ENCODE measurements at places on chromosomes 4 and X.

DNA sequence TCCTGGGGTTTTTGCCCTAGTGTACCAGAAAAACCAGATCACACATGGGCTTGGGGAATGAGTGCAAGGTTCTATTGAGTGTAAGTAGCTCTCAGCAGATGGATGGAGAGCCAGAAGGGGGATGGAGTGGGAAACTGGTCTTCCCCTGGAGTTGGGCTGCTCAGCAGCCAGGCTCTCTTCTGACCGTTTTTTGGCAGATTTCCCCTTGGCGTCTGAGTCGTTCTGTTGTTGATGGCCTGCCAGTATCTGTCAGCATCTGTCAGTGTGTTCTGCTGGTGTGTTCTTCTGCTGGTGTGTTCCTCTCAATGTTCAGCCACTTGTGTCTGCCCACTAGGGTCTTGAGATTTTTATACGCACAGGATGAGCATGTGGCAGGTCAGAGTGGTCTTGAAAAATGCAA, 633.9 kb upstream of the CPEB2 start:
- no peak for DNase-seq

DNA sequence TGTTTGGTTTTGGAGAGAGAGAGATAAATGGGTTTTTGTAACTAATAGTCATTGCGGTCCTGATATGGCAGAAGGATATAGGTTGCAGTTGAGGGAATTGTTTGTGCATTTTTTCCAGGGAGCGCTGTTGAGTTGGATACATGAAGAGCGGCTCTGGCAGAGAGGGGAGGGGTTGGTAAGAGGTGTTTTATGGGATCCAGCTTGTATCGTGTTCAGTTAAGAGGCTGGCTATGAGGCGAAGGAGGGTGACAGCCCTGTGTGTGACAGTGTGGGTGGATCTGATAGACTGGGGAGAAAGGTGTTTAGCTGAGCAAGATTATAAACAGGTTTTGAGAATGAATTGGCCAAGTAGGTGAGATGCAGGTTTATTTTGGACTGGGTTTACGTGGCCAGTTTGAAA, 1.5 kb downstream of the SPANXN4 start:
- no peak for DNase-seq

DNA sequence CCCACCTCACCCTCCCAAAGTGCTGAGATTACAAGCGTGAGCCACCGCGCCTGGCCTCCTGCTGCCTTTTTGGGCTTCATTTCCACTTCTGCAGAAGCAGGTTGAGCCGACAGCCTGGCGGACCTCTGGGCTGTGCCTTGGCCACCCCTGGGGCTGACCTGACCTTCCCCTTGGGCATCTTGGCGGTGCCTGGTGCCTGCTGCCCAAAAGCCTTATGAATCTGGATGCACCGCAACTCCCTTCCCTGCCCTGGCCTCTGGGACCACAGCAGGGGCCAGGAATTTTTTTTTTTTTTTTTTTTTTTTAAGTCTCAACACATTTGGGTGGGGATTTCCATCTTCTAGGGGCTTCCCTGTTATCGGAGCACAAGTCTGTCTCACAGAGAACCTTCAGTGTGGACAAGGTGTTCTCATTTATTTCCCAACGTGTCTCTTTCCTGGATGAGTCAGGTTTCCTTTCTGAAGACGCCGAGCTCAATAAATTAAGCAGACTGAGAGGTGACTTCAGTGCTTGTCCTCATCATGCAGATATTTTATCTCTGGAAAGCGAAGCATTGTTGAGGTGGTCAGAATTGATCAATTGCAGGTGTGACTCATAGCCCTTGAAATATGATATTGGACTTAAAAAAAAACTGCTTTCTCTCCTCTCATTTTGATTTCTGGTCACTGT, 79.7 kb downstream of the SHROOM2 start:
- no peak for DNase-seq

DNA sequence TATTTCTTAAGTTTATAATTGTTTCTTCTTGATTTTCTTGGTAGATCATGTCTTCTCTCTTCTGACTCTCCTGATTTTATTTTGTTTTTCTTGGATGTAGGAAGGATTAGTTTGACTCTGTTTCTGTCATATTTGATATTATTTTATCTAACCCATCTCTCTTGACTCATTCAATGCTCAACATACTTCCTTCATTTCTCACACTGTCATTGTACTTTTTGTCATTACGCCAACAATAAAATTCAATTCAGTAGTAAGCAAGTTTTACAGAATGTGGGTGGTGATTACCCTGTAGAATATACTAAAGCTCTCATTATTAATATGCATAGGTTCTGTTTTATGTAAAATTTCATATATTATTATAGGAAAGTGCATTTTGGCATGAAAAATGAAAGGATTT, 1303.0 kb upstream of the AGA start:
- no peak for DNase-seq

DNA sequence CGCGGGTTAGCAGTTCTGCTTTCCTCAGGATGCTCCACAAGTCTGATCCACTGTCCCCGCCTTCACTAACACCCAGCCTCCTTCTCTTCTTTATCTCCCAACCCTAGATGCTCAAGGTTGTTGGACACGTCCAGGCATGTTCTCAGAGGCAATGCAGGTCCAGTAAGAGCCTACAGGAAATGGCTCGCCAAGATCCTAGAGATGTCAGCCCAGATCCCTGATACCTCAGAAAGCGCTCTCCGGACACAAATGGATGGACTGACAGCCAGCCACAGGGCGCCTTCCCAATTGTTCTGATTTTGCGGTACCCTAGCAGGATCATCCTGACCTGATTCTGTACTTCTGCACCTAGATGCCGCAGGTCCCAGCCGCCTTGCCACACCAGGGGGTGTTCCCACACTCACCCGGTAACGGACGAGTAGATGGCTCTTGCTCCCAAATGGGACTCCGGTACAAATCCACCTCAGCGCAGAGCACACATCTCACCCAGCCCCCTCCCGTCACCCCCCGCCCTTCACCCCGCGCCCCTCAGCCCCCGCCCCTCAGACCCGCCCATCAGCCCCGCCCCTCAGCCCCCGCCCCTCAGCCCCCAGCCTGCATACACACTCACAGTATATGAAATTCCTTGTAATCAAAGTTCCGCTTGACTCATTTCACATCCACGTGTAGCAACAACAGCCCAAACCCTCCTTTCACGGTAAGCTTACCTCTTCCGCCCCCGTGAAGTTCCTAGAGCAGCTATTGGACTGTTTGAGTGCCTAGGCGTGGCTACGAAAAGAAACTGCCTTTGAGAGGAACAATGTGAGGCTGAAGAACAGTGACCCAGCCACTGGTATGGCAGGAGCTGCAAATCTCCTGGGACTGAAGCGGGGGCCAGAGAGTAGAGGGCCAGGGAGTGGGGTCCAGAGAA, at the start of gene EDA2R:
Gene EDA2R, minus strand, starts transcription at position 488 of the 910 bp plus-strand sequence. CDS start 23,058 bp downstream, outside the sequence.
- DNase-seq = peak; percentile 72

DNA sequence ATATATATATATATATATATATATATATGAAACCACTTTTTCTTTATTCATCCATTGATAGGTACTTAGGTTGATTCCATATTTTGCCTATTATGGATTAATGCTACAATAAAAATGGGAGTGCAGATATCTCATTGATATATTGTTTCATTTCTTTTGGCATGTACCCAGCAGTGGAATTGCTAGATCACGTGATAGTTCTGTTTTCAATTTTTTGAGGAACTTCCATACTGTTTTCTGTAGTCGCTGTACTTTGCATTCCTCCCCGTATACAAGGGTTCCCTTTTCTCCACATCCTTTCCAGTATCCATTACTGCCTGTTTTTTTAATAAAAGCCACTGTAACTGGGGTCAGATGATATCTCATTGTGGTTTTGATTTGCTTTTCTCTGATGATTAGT, 124.6 kb downstream of the GABRB1 start:
- DNase-seq = no peak

DNA sequence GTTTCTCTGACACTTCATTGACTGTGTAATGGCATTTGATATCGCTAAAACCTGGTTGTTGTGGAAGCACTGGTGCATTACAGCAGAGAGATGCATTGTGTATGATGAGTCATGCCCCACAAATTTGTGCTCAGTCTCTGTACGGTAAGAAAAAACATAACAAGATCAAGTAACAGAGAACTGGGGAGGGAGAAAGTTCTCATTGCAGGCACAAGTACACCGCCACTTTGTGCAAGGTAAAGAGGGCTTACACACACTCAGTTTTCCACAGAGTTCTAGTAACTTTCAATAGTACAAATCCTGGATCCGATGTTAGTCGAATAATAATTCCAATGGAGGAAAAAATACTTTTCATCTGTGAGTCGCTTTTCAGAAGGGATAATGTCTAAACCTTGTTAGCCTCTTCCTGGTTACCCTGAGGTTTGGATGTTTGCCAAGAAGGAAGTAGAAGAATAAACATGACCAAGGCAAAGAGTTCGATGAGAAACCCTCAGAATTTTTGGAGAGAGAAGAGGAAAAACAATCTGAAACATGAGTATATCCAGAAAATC, 512.5 kb upstream of the SLIT2 start:
- DNase-seq = peak; percentile 92

GRCh38 chrX:24676403-24677024, 17.2 kb upstream of the POLA1 start:
- DNase-seq = no peak

GRCh38 chrX:103155201-103155600, 59.7 kb upstream of the BEX4 start:
- DNase-seq = no peak

DNA sequence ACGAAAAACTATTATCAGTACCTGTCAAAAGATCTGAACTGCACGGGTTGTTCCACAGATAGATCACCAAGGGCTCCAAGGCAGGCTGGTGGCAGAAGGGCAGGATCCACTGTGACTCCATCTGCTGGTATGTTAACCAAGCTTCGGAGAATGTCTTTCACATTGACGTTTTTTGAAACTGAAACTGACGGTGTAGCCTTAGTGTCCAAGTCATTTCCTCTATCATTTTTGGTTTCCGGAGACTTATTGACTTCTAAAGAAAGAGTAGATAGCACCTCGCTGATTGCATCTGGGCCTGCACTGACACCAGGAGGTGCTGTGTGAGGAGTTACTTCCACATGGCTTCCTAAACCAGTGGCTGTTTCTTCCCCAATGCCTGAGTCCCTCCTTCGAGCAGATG, 186.9 kb downstream of the LRBA start:
- DNase-seq = no peak

DNA sequence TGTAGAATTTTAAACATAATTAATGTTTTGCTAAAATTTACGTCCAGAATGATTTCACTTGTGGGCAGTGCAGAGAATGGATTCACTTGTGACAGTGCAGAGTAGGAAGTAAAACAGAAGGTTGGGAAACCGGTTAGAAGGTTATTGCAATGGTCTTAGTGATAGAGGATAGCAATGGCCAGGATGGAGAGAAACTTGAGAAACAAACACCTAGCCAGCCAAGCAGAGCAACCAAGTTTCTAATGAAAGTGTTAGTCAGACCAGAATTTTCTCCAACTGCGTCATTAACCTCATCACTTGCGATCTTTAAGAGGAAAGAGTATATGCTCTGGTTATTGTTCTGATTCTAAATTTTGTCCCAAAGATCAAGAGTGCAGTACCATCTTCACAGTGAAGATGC, 50.0 kb upstream of the TBC1D9 start:
- DNase-seq = no peak

DNA sequence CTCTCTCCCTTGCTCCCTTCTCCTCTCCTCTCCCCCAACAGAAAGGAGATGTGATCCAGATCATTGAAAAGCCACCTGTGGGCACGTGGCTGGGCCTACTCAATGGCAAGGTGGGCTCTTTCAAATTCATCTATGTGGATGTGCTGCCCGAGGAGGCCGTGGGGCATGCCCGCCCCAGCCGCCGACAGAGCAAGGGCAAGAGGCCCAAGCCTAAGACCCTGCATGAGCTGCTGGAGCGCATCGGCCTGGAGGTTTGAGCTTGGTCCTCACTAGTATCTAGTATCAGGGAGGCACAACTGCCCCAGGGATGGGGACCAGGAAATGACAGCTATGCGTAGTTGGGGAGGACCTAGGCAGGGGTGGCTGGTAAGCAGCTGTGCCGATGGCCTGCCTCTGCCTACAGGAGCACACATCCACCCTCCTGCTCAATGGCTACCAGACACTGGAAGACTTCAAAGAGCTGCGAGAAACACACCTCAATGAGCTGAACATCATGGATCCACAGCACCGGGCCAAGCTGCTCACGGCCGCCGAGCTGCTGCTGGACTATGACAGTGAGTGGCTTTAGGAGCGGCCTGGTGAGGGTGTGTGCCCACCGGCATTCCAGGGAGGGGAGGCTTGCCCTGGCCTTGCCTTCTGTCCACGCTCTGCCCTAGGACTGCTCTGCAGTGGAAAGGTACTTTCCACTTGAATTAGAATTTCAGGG, 13.0 kb downstream of the SASH3 start:
- no peak for DNase-seq

DNA sequence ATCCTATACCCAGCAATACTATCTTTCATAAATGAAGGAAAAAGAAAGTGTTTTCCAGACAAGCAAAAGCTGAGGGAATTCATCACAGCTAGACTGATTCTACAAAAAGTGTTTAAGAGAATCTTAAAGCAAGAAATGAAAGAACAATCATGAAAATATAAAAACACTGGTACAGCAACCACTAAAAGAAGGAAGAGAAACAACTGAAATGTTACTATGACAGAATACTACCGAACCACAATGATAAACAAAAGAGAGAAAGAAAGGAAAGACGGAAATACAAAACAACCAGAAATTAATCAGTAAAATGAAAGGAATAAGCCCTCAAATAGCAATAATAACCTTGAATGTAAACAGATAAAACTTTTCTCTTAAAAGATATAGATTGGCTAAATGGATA, 110.8 kb upstream of the AFF2 start:
- no peak for DNase-seq

GRCh38 chr4:105458001-105458400, 15.9 kb downstream of the PPA2 start:
- no peak for DNase-seq

DNA sequence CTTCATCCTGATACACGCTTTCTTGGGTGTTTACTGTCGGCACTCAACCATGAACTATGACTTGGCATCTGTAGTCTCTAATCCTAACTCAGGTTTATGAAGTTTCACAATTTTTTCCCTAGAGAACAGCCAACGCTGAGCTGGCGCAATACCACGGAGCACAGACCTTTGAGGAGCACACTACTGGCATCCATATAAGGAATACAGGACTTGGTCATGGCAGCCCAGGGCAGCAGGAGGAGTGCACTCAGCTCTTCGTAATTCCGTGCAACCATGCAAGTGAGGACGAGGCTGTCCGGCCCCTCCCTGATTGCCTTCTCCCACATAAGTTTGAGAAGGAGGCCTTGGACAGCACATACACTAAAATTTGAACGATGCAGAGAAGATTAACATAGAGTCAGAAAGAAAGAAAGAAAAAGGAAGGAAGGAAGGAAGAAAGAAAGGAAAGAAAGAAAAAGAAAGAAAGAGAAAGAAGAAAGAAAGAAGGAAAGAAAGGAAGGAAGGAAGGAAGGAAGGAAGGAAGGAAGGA, 41.0 kb upstream of the PDLIM5 start:
- no peak for DNase-seq

- no peak for DNase-seq
These were observed 16.6 kb downstream of the FRMPD3 start for GRCh38 chrX:107465932-107466620.

DNA sequence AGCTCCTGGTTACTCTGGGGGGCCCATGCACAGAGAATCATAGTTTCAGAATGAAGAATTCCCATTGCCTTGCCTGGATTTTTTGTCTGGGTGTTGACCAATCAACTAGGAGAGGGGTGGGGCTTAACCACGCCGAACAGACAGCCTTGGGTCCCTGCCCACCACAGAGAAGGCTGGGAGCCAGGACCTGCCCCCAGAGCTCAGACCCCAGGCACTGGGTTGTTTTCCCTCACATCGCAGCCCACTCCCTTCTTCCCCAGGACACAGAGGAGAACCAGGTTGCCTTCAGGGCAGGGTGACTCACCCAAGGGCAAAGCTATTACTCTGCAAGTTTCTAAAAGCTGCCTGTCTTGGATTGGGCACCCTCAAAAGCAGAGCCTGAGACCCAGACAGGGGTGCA, 23.3 kb upstream of the CRMP1 start:
- DNase-seq = no peak

All from SJSA1 (cell line).